ENCODE measurements at places on chromosomes 13 and 19.

DNA sequence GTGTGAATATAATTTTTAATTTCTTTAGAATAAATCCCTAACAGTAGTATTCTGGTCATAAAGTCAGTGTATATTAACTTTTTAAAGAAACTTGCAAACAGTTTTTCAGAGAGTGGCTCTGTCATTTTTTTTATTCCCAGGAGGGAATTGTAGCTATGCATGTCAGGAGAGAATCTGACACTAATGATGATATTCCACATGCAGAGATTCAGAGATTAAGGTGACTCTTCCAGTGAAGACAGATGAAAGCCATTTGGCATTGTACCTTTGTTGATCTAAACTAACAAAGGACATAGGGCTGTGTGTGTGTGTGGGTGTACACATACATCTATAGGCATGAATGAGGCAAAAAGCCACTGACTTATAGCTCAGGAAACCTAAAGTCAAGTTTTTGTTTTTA, 99.9 kb downstream of the TNFSF13B start:
- DNase-seq: no peak

DNA sequence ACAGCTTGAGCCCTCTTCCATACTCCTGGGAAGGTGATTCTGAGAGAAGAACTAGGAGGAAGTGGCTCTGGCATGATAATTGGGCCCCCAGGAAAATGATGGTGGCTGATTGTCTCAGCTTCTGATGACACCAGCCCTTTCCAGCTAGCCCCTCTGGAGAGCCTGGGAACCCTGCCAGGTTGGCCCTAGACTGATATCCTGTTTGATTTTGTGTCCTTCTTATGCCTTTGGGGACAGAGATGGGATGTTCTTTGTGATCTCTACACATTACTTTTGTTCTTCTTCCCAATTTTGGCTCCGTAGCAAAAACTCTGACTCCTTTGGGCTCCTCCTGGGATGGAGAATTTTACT, 39.7 kb downstream of the ERICH6B start:
- no peak for DNase-seq

- DNase-seq: no peak
Measured at GRCh38 chr13:106100171-106100919, 435.1 kb downstream of the EFNB2 start.

- no peak for DNase-seq
Measured at GRCh38 chr19:16051254-16052025, 24.9 kb upstream of the TPM4 start.

- no peak for DNase-seq
Measured at GRCh38 chr13:74325106-74325505, 190.9 kb upstream of the KLF12 start.

- DNase-seq: no peak
Measured at GRCh38 chr13:45487604-45488003, 22.9 kb downstream of the COG3 start.

DNA sequence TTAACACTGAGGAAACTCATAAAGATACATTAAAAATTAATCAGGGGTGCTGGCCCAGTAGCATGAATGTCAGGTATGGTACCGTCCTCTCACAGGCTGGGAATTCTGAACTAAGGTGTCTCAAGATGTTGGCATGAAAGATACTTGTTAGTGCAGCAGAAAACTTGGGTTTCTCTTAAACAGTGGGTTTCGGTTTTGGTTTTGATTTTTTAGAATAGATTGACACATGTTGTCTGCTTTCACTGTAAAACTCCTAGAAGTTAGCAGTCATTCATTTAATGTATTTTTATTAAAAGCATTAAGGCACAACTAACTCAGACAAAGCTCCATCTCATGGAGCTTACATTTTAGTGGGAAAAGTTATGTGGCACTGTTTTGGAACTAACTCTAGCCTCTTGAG, 3.5 kb upstream of the OBI1 start:
- no peak for DNase-seq

GRCh38 chr13:69617587-69617986, 490.0 kb upstream of the ATXN8OS start:
- no peak for DNase-seq

GRCh38 chr19:47704024-47704423, 9.2 kb upstream of the EHD2 start:
- no peak for DNase-seq

DNA sequence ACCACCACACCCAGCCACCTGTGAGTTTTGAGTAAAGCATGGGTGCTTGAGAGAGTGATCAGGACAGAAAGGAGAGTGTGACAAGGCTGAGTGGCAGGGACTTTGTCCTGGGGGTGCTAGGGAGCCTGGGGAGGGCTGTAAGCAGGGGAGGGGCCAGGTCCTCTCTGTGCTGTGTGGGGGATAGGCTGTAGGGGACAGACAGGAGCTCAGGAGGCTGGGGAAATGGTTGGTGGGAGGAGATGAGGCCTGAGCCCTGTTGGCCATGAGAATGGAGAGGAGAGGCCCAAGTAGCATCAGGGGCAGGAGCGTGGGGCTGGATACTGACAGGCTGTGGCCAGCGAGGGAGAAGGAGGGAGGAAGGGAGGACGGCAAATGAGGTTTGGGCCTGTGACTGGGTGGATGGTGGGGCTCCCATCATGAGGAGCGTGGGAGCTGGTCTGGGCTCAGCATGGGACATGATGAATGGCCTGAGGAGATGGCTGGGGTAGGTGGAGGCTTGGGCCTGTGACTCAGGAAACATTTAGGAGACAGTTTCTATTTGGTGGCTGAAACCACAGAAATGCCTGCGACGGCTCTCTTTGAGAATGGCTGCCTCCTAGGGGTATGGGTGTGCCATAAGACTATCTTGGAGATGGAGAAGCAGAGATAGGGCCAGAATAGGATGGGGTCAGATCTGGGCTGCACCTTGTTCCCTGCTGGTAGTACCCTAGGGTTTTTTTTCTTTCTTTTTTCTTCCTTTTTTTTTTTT, 25.0 kb downstream of the GRIN2D start:
- no peak for DNase-seq

Data from stimulated activated CD4-positive, alpha-beta T cell treated with anti-CD3 and anti-CD28 coated beads, TNF-alpha, amount 100 ng/mL, for 1 hour (primary cell).